Activated T-helper 1 cell treated with Interleukin-2 at 50 U/mL for 16 hours (primary cell): ENCODE measurements at places on chromosomes 6 and 20.

DNA sequence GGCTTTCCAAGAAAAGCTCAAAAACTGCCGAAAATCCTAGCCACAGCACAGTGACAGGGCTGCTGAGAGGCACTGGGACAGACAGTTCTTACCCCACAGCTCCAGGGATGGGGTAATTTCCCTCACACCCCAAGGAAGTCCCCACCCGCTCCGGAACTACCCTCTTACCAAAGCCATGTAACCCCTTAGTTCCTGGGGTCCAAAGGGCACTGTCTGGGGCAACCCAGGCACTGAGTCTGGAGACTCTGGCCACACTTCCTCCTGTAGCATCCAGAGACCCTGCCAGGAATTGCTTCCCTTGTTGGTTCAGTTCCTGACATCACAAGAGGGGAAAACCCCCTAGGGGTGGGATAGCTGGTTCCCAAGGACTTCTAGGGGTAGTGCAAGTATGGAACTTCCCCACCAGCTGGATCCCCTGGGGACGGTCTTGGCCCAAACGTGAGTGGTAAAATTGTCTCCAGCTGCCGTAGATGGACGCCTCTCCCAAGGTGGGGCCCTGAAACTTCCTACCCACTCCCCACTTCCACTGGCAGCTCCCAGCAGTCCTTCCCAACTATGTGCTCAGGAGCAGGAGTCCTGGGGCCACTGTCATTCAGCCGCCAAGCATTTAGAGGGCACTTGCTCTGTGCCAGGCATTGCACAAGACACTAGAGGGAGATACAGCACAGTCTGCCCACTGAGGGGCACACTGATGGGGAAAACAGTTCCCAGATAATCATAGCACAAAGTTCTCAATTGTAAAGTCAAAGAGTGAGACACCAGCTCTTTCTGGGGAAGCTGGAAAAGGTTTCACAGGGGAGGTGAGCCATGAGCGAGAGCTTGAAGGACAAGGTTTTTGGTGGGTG is 17.2 kb upstream of the HCK start:
- no peak for DNase-seq

GRCh38 chr6:53189554-53189953 is 40.9 kb upstream of the GCM1 start:
- no peak for DNase-seq

- DNase-seq, result no peak
Measured at GRCh38 chr6:2471472-2471871, 226.1 kb upstream of the GMDS start.

- DNase-seq, result no peak
Measured at GRCh38 chr20:38418509-38419204, 16.5 kb downstream of the SNHG17 start.

DNA sequence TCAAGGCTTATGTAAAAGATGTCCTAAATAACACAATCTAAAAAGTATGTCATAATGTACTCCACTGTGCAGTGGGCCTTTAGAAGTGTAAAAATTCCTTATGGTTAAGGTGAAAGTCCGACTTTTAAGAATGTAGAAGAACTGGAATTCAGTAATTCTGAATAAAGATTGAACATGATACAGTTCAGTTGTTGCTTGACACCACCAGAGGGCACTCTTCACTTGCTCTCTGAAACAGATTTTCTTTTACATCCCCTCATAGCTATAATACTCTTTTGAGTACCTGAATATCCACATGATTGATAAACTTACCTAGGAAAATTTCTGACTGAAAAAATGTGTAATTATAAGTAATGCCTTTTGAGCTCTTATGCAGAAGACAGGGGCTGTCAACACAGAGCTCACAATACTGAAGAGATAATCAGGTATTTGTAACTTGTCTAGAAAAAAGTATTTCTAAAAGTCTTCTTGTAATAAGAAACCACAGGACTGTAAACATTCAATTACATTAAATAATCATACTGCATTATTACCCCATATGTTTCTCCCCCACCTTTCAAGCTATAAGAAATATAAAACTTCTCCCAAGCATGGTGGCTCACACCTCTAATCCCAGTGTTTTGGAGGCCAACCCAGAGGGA is 92.1 kb downstream of the POPDC3 start:
- no peak for DNase-seq

- DNase-seq, result no peak
Measured at GRCh38 chr6:168404560-168404959, 36.4 kb upstream of the SMOC2 start.

- no peak for DNase-seq
Measured at GRCh38 chr6:85568411-85568810, 25.2 kb downstream of the SNX14 start.

GRCh38 chr20:3237958-3238615 is 903 bp downstream of the SLC4A11 start:
- DNase-seq, result no peak

- no peak for DNase-seq
Measured at GRCh38 chr20:38610521-38610920, 8.9 kb downstream of the ARHGAP40 start.

DNA sequence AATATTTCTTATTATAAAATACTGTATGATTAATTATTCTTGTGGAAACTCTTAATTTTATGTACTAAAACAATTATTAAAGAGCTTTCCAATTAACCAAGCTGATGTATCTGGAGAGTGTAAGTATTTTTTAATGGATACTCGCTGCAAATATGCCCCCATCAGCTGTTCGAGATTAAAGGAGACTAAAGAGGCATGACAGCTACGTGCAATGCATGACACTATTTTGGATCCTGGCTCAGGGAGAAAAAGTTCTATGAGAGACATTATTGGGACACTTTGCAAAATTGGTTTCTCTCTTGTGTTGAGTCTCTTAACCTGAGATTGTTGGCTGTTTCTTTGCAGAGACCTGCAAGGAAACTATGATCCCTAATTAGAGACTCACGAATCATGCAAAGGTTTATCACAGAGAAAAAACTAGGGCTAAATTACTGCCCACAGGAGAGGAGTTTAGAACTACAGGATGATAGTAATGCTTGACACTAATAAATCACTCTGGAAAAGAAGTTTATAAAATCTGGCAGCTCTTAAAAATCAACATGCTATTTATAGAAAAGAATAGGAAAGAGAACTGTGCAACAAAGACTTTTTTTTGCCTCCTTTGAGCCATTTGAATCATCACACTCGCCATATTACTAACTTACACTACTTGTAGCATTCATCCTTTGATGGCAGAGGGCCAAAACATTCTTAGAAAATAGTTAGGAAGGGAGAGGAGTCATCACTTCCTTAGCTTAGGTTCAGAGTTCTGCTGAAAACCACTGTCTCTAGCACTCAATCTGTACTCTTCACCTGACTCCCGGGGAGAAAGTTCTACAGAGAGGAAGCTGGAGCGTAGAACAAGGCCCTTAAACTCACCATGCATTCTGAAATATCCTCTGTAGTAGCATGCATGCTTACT is 25.3 kb downstream of the NRN1 start:
- no peak for DNase-seq

- no peak for DNase-seq
Measured at GRCh38 chr20:20525214-20525613, 157.3 kb downstream of the INSM1 start.

DNA sequence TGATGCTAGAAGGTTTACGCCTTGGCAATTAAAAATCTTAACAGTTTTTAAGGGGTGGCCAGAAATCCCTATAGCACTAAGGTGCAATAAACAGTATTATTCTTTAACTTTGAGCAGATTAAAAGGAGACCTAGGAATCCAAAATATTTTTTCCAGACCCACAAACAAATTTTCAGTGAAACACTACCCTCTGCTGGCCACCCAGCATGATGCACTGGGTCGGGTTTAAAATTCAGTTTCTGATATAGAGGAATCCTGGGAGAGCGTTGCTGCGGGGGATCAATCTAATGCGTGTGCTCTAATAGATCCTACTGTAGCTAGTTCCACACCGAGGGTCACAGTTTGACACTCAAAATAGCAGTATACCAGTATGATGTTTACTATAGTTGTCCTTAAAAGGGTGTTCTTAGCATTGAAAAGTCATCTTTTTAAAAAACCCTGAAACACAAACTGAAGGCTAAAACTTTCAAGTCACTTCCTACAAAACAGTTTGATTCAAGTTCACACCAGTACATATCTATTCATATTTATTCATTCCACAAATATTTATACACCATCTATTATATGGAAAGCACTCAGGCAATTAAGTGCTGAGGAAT is 10.2 kb downstream of the UBE3D start:
- DNase-seq, result no peak

- DNase-seq, result no peak
Measured at GRCh38 chr6:36402481-36402880, 15.0 kb upstream of the ETV7 start.

- DNase-seq, result no peak
Measured at GRCh38 chr6:80932359-80932758, 820.1 kb downstream of the TENT5A start.

DNA sequence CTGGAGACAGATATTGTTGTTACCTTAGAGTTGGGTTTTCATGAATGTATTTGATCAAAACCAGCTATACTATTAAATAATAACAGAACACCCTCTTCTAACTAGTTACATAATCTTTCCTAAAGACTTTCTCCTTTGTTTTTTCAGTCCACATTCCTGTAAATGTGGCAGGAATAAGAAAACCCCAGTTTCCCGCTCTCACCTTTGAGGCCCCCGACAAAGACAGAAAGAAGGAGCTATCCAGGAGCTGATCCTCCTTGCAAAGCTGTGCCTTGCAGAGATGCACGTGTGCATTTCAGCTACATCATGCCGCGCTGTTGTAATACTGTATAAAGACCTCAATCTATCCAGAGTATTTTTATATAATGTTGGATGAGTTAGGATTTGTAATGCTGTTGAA is 102.7 kb downstream of the SLC22A3 start:
- DNase-seq, result no peak

GRCh38 chr6:43965628-43966373 is 161.5 kb downstream of the MRPL14 start:
- DNase-seq, result no peak

DNA sequence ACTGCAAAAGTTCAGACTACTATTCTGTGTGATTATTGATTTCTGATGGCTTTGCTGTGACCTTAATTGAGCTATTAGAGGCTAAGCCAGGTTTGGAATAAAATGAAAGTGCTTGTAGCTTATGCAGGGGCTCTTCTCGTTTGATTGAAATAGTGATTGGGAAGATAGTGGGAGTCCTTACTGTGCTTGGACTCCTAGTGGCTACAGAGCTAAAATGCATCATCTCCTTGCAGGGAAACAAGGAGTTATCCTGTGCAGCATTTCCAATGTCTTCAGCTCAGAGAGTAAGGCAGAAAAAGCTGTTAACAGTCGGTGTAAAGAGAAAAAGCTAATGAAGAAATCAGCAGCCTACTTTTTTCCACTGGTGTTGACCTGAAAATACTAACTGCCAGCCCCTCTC is 173.5 kb downstream of the SLC35F1 start:
- no peak for DNase-seq

DNA sequence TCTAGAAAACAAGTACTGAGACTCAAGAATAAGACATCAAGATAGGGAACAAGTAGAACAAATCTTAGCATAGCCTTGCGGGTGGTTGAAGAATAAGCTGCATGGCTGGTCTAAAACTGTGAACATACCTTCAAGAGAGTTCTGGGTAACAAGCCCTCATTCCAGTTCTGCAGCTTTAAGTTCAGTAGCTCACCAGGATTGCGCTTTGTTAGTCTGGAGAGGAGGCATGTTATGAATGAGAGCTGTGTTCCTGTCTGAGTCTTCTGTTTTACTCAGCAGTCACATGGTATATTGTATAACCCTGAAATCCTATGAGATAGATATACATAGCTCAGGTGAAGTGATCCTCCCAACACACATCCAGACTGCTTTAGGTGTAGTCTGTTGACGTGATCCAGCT is 406.6 kb upstream of the IRAK1BP1 start:
- no peak for DNase-seq

GRCh38 chr6:109255946-109256640 is 126.2 kb downstream of the CD164 start:
- DNase-seq, result no peak

DNA sequence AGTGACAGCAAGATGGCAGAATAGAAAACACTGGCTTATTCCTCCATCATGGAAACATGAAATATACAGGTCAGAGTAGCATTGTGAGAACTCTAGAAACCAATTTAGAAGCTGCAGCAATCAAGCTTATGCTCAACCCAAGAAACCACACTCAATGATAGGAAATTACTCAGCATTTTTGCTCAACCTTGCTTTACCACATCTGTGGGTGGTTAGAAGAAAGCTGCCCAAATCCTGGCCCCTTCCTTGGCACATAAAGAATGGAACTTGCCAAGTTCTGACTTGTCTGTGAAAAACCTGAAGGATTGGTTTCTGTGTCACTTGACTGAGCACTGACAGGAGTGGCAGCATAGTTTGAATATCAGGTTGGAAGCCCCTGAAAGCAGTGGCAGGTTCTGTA is 108.0 kb upstream of the MOCS1 start:
- no peak for DNase-seq

GRCh38 chr6:118207947-118208346 is 300.9 kb downstream of the SLC35F1 start:
- no peak for DNase-seq

GRCh38 chr6:29557320-29557719 is 2.2 kb downstream of the UBD start:
- no peak for DNase-seq

DNA sequence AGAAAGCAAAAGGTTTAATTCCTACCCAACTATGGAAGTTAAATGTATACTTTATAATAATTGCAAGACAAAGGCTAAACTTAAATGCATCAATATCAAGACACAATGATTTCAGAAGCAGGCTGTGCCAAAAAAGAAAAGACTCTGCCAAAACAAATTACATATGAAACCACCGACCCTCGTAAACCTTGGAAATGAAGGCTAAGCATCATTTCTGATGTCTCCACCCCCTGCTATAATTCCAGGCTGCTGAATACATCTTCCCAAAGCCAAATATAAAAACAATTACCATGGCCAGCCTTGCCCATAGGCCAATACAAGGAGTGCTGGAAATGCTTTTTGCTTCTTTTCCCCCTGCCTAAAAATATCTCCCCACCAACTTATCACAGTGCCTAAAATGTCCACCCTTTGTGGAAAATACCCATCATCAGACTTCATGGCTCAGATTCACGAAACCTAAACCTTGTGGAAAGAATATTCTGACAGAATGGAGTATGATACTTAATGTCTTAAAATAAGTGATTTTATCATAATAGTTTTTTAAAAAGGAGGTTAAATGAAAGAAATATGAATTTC is 37.4 kb downstream of the RCAN2 start:
- no peak for DNase-seq

DNA sequence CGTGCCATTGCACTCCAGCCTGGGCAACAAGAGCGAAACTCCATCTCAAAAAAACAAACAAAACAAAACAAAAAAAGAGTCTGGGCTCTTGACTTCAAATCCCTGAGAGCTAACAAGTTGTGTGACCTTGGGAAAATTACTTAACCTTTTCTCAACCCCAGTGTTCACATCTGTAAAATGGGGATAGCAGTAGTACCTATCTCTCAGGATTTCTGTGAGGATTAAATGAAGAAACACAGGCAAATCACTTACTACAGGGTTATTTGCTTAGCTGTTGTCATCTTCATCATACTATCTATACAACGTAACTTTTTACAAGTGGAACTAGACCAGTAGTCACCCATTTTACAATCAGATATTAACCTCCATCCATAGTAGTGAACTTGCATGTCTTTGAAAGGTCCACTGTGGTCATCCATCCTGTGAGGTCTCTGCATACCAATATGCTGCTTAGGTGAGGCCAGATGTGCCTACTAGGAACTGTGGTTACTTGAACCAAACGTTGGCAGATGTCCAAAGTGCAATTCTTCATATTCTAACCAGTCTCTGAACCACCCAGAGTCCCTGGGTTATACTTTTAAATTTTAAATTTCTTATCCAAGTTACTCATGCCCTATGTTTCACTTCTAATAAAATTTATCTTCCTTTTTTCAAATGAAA is 128.9 kb upstream of the BEND3 start:
- DNase-seq, result no peak
